ENCODE measurements at places on chromosomes 5 and 9.

- no peak for DNase-seq
These were observed 117.3 kb upstream of the LHFPL2 start for GRCh38 chr5:78765756-78766411.

GRCh38 chr5:142245786-142246185, 79.0 kb downstream of the SPRY4 start:
- DNase-seq, result no peak

DNA sequence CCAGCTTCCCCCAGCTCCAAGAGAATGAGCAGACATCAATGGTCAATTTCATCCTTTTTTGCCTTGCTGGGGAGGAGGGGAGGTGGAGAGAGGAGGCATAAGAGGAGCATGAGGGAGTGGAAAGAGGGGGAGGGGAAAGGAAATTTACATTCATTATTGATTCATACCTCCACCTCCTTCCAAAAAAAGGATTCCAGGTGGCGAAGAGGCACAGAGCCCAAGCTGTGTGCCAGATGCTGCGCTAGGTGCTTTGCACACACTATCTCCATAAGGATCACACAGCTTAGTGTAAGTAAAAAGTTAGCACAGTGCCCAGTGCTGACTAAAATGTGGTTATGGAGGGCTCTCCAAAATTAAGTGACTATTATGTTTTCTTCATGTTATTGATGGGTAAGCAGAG, 11.0 kb downstream of the ASTN2 start:
- DNase-seq, result no peak

DNA sequence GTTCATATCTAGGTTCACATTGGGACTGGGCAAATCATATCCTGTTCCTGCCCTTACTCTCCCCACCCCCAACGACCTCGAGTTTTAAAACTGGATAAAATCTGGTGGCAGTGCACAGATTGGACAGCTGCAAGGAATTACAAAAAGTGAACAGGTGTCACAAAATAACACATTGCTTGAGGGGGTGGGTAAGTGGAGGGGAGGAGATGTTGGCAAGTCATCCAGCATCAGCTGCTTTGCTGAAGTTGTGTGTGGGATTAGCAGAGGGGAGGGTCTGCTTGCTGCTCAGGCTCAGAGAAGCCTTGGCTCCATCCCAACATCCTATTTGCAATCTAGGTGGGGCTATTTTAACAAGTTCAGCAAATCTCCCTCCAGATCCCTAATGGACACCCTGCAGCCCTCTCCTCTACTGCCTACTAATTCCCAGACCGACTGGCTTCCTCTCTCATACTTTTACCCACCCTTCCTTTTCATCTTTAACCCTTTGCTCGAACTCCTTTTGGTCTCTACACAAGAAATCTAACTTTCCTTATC, 39.8 kb upstream of the SLC24A2 start:
- no peak for DNase-seq
